ENCODE measurements at places on chromosomes 4 and X. TPM values are rescaled to one million over a fixed set of nuclear protein-coding genes. Genes with fewer than 3 reads are reported as not detected.

Gene RP2
- total RNA-seq: 8.9 TPM

Gene GRXCR1
- total RNA-seq: not detected

Gene SLC9B2
- 14.8 TPM for total RNA-seq

Gene NPY1R
- 55.4 TPM for total RNA-seq

Gene NWD2
- total RNA-seq: 1.9 TPM

Gene DOCK11
- total RNA-seq: 173 TPM

Gene PAGE4
- not detected for total RNA-seq
